ENCODE measurements at places on chromosomes 7 and 10.
A peak's percentile ranks its signal among the peaks of the same experiment; 100 is the strongest.

DNA sequence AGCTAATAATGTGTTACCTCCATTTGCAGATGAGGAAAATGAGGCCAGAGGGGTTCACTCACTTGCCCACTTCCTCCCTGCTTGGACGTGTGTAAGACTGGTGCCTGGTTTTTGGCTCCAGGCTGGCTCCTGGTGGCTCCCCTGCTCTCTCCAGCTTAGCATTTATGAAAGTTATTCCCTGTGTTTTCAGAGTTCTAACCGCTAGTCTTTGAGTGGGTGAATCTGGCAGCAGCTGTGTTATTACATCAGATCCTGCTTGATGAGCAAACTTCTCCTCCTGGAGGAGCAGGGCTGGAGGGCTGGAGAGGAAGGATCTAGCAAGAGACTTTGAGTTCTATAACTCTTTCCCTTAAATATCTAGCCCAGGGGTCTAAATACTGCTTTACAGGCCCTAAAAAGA is 80.9 kb upstream of the AGBL3 start:
- ATAC-seq, result peak; percentile 53

DNA sequence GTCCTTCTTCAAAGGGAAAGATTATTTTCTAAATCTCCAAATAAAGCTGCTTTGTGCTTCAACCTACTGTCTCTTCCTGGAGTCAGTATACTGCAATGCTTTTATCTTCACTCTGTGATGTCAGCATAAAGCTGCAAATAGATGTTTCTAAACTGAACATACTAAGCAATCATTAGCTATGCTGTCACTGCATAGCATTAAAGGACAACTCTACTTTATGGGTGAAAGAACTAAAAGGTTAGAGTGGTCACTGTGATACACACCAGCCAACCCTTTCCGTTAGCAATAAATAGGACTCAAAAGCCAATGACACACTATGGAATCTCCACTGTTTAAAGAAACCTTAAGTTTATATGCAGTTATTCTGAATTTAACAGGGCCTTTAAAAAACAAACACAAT is 1.8 kb downstream of the CCDC186 start:
- no peak for ATAC-seq

DNA sequence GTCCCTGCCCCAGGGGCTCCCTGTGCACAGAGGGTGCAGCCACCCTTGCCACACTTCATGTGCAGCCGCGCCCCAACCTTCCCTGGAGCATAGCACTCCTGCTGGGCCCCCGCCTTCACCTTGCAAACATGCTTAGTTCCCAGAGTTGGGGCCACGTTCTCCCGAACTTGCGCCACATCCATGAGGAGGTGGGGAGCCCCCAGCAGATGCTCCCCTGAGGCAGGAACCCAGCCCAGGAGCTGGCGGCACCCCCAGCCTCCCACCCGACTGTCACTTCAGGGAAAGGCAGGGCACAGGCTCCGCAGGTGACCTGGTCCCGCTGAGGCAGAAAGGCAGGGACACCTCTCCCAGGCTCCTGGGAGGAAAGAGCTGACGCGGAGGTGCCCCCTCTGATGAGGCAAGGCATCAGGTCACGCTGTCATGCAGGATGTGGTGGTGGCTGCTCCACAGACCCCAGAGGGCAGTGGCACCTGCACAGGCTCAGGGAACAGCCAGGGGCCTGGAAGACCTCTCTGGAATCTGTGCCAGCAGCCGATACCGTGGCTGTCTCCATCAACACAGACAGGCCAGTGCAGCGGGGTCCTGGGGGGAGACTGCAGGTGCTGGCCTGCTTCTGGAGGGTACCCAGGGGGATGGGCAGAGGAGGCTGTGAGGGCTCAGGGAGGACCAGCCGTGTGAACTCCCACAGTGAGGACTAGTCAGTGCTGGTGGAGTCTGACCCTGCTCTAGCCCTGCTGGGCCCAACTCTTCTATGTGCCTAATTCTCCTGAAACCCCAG is 221.3 kb downstream of the MAD1L1 start:
- no peak for ATAC-seq

- ATAC-seq, result no peak
These were observed 6.9 kb downstream of the C10orf105 start for GRCh38 chr10:71712572-71713134.

DNA sequence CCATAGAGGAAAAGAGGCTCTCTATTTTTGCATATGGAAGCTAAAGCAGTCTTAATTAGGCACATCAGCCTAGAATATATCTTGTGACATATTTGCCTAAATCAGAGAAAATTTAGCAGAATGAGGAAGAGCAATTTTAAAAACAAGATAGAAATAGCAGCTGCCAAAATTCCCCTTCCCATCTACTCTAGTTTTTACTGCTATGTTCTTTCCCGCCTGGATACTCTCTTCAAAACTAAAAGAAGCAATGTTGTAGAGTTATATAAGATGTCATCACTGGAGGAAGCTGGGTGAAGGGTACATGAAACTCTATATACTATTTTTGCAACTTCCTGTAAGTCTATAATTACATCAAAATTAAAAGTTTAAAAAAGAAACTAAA is 87.0 kb downstream of the ARMH3 start:
- no peak for ATAC-seq

DNA sequence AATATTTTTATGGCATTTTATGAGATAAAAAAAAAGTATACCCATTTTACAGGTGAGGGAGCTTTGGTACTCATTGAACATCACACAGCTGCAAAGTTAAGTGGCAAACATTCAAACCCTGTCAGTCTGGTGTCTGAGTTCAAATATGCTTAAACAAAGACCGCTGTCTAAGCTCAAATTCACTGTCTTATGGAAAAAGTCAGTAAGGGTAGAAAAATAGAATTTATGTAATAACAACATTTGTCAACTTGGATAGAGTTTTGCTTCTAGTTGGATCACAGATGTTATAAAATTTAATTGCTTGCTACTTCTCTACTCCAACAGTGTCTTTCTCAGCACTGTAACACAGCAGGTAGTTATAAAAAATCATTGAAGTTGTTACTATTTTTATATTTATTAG is 161.7 kb upstream of the CSTF2T start:
- ATAC-seq, result no peak

- no peak for ATAC-seq
These were observed 45.8 kb downstream of the EEPD1 start for GRCh38 chr7:36198854-36199266.

DNA sequence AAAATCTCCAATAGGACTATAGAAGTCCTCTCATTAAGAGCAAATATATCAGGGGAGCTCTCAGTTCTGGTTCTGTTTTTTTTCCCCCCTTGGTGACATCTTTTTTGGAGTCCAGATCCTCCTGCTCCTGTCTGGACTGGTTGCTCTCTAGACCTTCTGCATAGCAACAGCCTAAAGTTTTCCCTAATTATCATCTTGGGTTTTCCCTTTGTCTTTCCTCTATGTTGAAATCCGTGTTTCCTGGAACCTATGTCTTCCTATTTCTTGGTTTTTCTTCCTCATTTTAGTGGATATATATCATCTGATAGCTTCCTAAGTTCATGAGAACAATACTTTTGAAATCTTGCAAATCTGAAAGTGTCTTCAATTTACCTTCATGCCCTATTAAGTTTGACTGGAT is 29.7 kb upstream of the MTERF1 start:
- ATAC-seq, result no peak

DNA sequence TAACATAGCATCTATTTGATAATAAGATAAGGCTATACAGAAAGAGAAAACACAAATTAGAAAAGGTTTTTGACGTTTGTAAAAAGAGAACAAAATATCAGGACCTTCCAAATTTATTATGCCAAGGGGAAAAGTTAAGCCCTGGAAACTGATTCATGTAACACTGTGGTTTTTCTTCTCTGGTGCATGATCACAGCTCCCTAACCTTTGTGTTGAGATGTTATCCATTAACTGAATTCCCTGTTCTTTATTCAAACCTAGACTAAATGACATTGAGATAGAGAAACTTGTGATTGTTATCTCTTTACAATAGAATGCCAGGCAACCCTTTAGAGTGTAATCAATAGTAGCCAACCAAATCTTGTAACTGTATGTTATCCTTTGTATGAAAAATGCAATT is 141.5 kb upstream of the NRG3 start:
- ATAC-seq, result no peak

DNA sequence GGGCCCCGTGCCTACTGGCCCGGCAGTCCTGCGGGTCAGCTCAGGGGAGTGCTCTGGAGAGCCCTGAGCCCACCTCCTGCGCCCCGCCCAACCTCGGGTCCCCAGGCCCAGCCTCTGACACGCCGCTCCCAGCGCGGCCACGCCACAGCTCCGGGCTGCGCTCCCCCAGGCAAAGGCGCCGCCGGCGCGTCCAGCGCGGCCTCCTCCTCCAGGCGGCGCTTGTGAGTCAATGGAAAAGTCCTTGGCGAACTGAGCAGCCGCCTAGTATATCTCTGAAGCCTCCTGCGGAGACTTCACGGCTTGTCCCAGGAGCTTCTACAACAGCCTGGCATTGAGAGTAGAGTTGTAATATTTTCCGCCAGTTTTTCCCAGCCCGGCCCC is 29.5 kb upstream of the BMS1 start:
- ATAC-seq, result peak; percentile 93

DNA sequence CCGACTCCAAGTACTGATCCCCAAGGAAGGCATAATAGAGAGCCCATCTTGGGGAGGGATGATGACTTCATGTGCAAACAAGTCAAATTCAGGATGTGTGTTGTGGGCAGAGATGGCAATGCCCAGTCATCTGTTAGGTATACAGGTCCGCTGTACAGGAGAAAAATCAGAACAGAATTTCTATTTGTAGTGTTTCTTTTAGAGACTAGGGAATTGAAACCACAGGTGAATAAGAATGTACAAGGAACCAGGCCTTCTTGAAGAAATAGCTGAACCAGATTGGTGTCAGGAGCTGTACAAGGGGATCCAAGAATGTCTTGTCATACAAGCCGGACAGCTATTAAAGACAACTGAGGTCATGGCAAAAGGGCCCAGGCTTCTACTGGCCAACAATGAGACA is 147.9 kb downstream of the PFKFB3 start:
- ATAC-seq, result no peak

DNA sequence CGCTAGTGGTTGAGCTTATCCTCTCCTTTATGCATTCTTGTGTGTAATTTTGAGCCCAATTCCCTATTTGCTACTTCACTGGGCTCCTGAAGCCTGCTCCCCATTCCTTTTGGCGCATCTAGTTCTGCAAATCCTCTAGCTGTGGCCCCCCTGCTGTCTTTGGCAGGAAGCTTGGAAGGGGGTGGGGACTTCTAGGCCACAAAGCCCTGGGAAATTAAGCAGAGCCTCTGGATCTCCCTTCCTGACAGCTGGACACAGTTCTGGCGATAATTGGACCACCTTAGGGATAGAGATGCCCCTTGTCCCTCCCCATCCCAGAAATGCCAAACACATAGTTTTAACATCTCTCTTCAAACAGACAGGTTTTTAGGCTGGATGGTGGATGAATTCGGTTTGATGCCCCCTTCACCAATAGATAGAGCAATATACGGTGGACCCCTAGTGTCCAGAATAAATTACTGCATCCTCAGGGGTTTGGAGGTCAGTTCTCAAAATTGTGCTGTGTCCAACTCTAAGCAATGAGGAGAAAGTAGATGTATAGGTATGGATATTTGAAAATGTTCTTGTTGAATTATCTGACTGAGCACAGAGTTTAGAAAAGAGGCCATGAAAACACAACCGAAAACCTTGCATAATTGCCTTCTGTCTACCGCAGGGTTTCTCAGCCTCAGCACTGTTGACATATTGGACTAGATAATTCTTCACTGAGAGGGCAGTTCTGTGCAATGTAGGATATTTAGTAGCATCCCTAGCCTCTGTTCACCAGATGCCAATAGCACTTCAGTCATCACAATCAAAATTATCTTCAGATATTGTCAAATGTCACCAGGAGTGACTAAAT is 75.5 kb downstream of the PAPSS2 start:
- ATAC-seq, result peak; percentile 93

DNA sequence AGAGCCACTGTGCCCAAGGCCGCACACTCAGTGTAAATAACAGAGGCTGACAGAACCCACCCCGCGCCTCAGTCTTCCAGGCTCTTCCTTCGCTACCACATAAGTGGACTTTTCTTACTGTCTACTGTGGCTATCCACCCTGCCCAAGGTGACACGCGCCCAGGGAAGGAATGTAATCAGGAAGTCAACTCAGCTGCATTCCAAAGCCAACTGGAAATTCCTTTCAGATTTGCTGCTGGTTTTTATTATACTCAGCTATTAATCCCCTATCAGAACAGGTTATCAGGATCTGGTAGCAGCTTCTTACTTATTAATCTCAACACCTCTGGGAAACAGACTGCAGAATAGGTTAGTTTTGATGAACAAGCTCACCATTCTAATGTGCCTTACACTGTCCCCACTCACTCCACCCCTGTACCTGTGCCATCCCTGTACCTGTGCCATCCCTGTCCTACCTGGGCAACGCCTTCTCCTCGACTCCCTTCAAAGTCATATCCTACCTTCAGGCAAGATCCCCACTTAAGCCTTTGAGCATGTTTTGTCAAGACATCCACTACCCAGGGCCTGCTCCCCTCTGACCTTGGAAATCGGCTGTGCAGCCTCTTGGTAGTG is 90.7 kb downstream of the NHLRC2 start:
- peak; percentile 88 for ATAC-seq

DNA sequence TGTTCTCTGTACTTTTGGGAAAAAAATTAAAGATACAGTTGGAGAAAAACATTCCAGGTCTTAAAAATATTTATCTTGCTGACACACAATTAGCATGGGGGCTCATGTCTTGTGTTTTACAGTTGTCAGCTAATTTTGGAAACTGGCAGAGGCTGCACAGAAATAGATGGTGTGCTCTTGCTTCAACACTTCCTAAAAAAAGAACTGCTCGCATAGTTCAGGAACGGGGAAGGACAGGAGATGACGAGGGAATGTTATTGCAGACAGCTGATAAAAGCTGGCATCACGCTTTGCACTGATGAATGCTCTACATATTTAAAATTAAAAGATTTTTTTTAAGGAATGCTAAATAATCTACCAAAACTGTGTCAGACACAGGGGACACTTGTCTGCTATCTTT is 103.5 kb upstream of the CELF2 start:
- ATAC-seq, result no peak

DNA sequence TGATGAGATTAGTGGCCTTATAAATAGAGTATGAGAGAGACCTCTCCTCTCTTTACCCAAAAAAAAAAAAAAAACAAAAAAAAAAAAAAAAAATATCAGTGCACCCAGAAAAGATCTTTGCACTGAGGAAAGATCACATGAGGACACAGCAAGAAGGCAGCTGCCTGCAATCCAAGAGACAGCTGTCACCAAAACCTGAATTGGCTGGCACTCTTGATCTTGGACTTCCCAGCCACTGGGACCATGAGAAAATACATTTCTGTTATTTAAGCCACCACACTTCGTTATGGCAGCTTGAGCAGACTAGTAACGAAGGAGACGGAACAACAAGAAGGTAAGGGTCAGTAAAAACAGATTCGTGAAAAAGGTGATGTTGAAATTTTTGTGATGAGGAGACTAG is 47.0 kb downstream of the TMEM106B start:
- no peak for ATAC-seq

- ATAC-seq, result no peak
These were observed 31.5 kb upstream of the DDX50 start for GRCh38 chr10:68869623-68870022.

GRCh38 chr7:155945670-155946325 is 133.5 kb upstream of the SHH start:
- no peak for ATAC-seq

GRCh38 chr7:135186261-135186540 is 15.7 kb upstream of the CYREN start:
- ATAC-seq, result no peak

- ATAC-seq, result no peak
These were observed 40.0 kb upstream of the FAM3C start for GRCh38 chr7:121436136-121436535.

Measured in SK-N-SH treated with all-trans-retinoic acid at 6 μM for 48 hours (cell line).